BE2C (cell line): ENCODE measurements at places on chromosomes 12 and 14.

GRCh38 chr14:34711796-34712712 is 2.3 kb downstream of the CFL2 start:
- no peak for DNase-seq

GRCh38 chr12:23671881-23672280 is 277.6 kb downstream of the SOX5 start:
- DNase-seq: no peak

GRCh38 chr14:70871863-70872677 is 35.2 kb upstream of the PCNX1 start:
- DNase-seq: no peak

- DNase-seq: no peak
Measured at GRCh38 chr12:43292699-43293098, 259.3 kb downstream of the ADAMTS20 start.

GRCh38 chr14:21537090-21537424 is 10.9 kb upstream of the SALL2 start:
- no peak for DNase-seq

- DNase-seq: no peak
Measured at GRCh38 chr14:73007835-73008234, 19.1 kb downstream of the ZFYVE1 start.
